ENCODE measurements at places on chromosomes 7 and 10. TPM values are rescaled to one million over a fixed set of nuclear protein-coding genes. Genes with fewer than 3 reads are reported as not detected.

The SLC26A5 gene
- not detected for total RNA-seq

The KCP gene
- total RNA-seq: 1.1 TPM

The OR13A1 gene
- total RNA-seq: not detected

The RFC2 gene
- total RNA-seq: 99.4 TPM

The ZP3 gene
- total RNA-seq: 1.6 TPM

DNA sequence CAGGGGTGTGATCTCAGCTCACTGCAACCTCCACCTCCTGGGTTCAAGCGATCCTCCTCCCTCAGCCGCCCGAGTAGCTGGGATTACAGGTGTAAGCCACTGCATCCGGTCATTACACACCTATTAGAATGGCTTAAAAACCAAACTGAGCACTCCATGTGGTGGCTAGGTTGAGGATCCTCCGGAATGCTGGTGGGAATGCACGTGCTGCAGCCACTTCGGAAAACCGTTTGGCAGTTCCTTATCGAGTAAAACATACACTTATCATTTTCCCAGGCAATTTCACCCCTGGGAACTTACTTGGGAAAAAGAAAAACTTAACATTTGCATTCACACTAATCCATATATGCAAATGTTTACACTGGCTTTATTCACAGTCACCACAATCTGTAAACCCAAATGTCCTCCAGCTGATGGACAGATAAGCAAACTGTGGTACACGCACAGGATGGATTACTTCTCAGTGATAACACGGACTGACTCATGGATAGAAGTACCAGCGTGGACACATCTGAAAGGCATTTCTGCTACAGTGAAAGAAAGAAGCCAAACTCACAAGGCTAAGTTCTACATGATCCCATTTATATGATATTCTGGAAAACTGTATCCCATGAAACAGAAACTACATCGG is 20.4 kb downstream of the RFC2 start:
- no peaks in the 10 kb centered on the region for H3K27me3 ChIP-seq
- H3K27ac ChIP-seq: no peak overlapping the region
- no peak overlapping the region for H3K4me3 ChIP-seq
- H3K4me1 ChIP-seq: no peaks in the 10 kb centered on the region
- no peak for DNase-seq
- H3K36me3 ChIP-seq: peaks cover 8% of the 10 kb centered on the region

DNA sequence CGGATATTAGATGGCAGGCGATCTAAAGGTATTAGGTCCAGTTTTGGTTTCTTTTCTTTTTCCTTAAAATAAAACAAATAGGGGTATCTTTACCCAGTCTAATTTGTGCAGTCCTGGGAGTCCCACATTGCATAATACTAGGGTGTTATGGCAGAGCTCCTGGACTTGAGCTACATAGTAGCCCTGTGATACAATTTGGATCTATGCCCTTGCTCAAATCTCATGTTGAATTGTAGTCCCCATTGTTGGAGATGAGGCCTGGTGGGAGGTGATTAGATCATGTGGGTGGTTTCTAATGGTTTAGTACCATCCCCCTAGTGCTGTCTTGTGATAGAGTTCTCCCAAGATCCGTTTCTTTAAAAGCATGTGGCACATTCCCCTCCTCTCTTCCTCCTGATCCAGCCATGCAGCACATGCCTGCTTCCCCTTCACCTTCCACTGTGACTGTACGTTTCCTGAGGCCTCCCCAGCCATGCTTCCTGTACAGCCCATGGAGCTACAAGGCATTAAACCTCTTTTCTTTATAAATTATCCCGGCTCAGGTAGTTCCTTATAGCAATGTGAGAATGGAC is 141.9 kb downstream of the RPS24 start:
- no peaks in the 10 kb centered on the region for H3K27me3 ChIP-seq
- no peak overlapping the region for H3K4me3 ChIP-seq
- no peak overlapping the region for H3K27ac ChIP-seq
- H3K36me3 ChIP-seq: no peaks in the 10 kb centered on the region
- no peak for DNase-seq
- no peaks in the 10 kb centered on the region for H3K4me1 ChIP-seq

DNA sequence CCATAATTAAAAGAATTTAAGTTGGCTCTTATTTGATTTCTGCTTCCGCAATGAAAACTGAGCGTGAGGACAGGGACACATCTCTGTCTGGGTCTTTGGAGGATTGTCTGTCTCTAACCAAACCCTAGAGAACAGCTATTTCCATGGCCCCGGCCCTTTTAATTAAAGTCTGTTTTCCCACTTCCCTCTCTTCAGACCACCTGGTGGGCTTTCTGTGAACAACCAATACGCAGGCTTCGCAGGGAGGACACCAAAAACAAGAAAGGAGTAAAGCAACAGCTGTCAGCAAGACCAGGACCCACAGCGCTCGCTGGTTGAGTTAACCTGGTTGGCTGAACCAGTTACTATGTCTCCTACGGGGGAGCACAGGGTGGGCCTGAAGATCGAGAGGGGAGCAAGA is 217.1 kb upstream of the FRMD4A start:
- H3K4me1 ChIP-seq: peaks cover 59% of the 10 kb centered on the region
- DNase-seq: no peak
- H3K27me3 ChIP-seq: no peaks in the 10 kb centered on the region
- H3K36me3 ChIP-seq: peaks cover 5% of the 10 kb centered on the region
- no peak overlapping the region for H3K27ac ChIP-seq

- H3K27me3 ChIP-seq: no peaks in the 10 kb centered on the region
- no peaks in the 10 kb centered on the region for H3K4me1 ChIP-seq
- no peak overlapping the region for H3K27ac ChIP-seq
- no peak for DNase-seq
Measured at GRCh38 chr10:77240041-77240652, 397.5 kb downstream of the KCNMA1 start.

DNA sequence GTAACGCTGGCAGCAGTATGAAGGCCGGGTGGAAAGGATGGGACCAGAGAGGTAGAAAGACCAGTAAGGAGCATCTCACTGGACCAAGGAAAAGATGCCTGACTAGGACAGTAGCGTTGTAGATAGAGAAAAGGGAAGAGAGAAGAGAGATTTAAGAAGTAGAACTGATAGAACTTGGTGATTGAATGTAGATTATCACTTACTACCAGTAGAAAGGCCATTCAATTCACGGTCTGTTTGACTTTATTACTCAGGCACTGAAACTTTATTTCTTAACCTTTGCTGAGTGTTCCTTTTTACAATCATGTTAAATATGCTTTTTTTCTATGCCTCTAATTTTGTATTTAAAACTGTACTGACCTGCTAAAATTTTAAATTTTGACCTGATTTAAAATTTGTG is 12.2 kb downstream of the MCU start:
- no peak for DNase-seq
- no peaks in the 10 kb centered on the region for H3K27me3 ChIP-seq
- no peaks in the 10 kb centered on the region for H3K4me1 ChIP-seq
- no peaks in the 10 kb centered on the region for H3K36me3 ChIP-seq
- H3K4me3 ChIP-seq: no peak overlapping the region

- DNase-seq: no peak
- no peak overlapping the region for H3K4me3 ChIP-seq
- no peaks in the 10 kb centered on the region for H3K27me3 ChIP-seq
- no peak overlapping the region for H3K27ac ChIP-seq
- H3K36me3 ChIP-seq: no peaks in the 10 kb centered on the region
Measured at GRCh38 chr10:83990126-83990525, 149.2 kb upstream of the GHITM start.

DNA sequence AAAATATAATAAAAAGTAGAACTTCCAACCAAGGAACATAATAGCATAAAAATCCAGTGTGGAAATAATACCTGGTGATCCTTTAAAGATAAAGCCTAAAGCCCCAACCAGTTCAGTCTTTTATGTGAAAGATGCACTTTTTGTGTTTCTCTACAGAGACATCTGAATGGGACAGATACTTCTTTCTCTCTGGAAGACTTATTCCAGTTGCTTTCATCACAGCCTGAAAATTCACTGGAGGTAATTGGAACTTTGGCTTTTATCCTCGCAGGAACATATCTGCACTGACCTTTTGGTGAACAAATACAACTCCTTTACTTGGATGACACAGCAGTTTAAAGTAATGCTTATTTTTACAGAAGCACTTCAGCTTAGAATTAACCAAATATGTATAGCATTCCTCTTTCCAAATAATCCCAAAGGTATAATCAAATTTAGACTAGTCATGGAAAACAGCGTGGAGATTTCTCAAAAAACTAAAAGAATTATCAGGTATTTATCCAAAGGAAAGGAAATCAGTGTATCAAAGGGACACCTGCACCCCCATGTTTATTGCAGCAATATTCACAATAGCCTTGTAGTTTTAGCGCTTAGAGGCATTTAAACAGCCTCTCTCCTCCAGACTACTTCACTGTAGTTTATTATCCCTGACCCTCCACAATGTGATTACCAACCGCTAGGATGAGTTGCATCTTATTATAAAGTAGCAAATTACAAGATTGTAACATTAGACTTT is 16.8 kb downstream of the HNRNPA2B1 start:
- H3K4me1 ChIP-seq: peaks cover 35% of the 10 kb centered on the region
- H3K27me3 ChIP-seq: no peaks in the 10 kb centered on the region
- no peak for DNase-seq
- H3K27ac ChIP-seq: no peak overlapping the region
- no peaks in the 10 kb centered on the region for H3K36me3 ChIP-seq

- no peak overlapping the region for H3K4me3 ChIP-seq
- no peak overlapping the region for H3K27ac ChIP-seq
- no peaks in the 10 kb centered on the region for H3K4me1 ChIP-seq
- H3K27me3 ChIP-seq: no peaks in the 10 kb centered on the region
- no peaks in the 10 kb centered on the region for H3K36me3 ChIP-seq
Measured at GRCh38 chr7:48760528-48761265, 163.7 kb upstream of the CDC14C start.

DNA sequence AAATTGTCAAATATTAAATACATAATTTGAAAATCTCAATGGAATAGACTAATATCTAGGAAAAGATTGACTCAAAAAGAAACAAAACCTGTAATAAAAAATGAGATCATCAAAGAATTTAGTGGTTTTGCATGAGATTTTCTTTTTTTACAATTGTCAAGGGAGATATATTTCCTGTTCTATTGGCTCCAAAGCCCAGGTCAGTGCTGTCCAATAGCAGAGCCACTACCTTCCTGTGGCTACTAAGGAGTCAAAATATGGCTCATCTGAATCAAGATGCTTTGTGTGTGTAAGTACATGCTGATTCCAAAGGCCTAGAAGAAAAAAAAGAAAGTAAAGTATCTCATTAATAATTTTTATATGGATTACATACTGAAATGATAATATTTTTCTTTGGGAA is 191.9 kb downstream of the C7orf25 start:
- H3K36me3 ChIP-seq: no peaks in the 10 kb centered on the region
- DNase-seq: no peak
- no peaks in the 10 kb centered on the region for H3K27me3 ChIP-seq
- H3K4me3 ChIP-seq: no peak overlapping the region
- H3K27ac ChIP-seq: no peak overlapping the region

DNA sequence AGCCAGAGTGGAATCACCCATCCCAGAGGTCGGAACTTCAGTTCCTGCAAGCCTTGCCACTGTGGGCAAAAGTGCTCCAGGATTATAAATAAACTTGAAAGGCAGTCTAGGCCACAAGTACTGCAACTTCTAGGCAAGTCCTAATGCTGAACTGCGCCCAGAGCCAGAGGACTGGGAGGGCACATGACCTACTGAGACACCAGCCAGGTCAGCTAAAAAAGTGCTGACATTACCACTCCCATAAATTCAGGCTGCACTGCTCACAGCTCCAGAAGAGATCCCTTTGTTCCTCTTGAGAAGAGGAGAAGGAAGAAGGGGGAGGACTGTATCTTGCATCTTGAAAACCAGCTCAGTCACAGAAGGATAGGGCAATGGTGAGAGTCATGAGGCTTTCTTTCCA is 1084.1 kb upstream of the PHF14 start:
- no peak overlapping the region for H3K4me3 ChIP-seq
- no peak overlapping the region for H3K27ac ChIP-seq
- DNase-seq: no peak
- H3K36me3 ChIP-seq: no peaks in the 10 kb centered on the region

DNA sequence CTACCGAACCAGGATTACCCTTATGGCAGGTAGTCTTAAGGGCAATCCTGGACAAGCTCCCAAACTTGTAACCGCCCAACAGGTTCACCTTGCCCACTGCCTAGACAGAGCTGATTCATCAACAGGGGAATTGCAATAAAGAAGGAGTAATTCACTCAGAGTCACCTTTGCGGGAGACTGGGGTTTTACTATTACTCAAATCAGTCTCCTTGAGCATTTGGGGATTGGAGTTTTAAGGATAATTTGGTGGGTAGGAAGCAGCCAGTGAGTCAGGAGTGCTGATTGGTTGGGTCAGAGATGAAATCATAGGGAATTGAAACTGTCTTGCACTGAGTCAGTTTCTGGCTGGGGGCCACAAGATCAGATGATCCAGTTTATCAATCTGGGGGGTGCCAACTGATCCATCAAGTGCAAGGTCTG is 25.3 kb downstream of the HK1 start:
- no peak overlapping the region for H3K4me3 ChIP-seq
- no peak for DNase-seq
- no peaks in the 10 kb centered on the region for H3K4me1 ChIP-seq
- no peak overlapping the region for H3K27ac ChIP-seq

GRCh38 chr7:85101347-85101746 is 85.5 kb downstream of the SEMA3D start:
- H3K4me3 ChIP-seq: no peak overlapping the region
- no peaks in the 10 kb centered on the region for H3K36me3 ChIP-seq

DNA sequence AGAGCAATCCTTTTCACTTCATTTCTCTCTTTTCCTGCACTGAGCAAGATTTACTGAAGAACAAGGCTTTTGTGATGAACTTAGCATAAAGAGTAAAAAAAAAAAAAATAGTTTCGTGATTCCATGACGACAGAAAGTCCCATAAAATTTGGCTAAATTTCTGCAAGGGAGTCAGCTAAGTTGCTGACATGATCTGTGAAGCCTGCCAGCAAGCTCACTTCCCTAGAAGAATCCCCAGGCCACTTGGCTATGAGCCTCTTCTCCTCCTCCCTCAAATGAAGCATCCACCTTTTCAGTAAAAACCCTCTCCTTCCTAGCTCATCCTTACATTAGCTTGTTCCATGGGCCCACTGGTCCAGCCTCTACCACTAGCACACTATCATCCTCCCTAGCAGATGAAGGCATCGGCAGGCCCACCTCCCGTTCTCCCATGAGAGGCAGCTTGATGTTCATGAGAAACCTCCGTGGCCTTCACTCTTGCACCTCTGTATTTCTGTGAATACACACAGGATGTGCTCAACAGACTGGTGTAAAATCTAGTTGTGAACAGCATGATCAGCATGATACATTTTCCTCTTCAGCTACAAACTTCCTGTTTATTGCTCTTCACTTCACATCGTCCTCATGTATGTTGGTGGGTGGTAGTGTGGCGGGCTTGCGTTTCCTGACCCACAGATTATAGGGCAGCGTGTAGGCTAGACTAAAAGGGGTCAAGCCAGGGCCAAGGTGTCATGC is 30.9 kb downstream of the GIMAP8 start:
- peaks cover 7% of the 10 kb centered on the region for H3K36me3 ChIP-seq
- peak overlapping the region; percentile 75 for H3K27ac ChIP-seq
- DNase-seq: peak; percentile 75
- H3K27me3 ChIP-seq: no peaks in the 10 kb centered on the region

DNA sequence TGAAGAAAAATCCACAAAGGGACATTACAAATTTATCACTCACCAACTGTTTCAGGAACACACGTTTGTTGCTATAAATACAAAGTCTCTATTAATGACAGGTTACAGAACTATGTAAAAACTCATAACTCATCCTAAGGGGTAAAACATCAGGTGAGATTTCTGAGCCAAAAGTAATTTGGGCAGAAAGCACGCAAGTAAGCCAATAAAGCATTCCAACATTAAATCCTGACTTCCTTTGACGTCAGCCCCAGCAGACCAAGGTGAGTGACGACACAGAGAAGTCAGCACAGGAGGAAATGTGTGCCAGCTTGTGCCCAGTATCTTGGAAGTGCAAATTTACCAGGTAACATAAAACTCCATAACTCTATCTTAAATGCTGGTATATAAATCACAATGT is 45.7 kb downstream of the IMMP2L start:
- no peak for DNase-seq
- H3K27me3 ChIP-seq: no peaks in the 10 kb centered on the region
- H3K27ac ChIP-seq: no peak overlapping the region
